ENCODE measurements at places on chromosomes 1 and 21. TPM values are rescaled to one million over a fixed set of nuclear protein-coding genes. Genes with fewer than 3 reads are reported as not detected.

Gene TSPEAR
- total RNA-seq, result 15.3 TPM

Gene ZNF670
- total RNA-seq, result 10.9 TPM

Gene OR10Z1
- not detected for total RNA-seq

Gene SELL
- 0.95 TPM for total RNA-seq

Gene BTG2
- 51.3 TPM for total RNA-seq

GRCh38 chr1:246782120-246782900 is 58.1 kb downstream of the SCCPDH start:
- H3K27ac ChIP-seq, result no peak overlapping the region
- H3K27me3 ChIP-seq, result no peaks in the 10 kb centered on the region
- H3K4me3 ChIP-seq, result no peak overlapping the region
- H3K36me3 ChIP-seq, result peaks cover 4% of the 10 kb centered on the region
- DNase-seq, result peak; percentile 44

DNA sequence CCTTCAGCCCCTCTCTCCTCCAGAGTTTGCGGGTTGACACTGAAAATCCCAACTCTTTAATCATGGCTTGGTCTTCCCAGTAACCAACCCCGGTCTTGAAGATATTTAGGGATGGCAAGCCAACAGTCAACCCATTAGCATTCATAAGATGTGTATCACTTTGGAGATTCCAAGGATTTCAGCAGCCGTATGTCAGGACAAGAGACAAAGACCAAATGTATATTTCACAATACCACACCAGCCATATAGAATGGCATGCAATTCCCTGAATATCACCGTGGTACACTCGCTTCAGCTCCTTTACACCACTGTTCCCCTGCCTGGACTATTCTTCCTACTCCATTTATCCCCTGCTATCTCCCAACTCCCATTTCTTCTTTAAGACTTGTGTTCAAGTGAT is 109.2 kb downstream of the CSMD2 start:
- H3K4me3 ChIP-seq, result no peak overlapping the region
- H3K27me3 ChIP-seq, result peaks cover 5% of the 10 kb centered on the region
- DNase-seq, result no peak
- no peaks in the 10 kb centered on the region for H3K4me1 ChIP-seq
- H3K36me3 ChIP-seq, result no peaks in the 10 kb centered on the region
- no peak overlapping the region for H3K27ac ChIP-seq

- peaks cover 4% of the 10 kb centered on the region for H3K4me1 ChIP-seq
- H3K4me3 ChIP-seq, result no peak overlapping the region
- H3K36me3 ChIP-seq, result no peaks in the 10 kb centered on the region
- DNase-seq, result no peak
- H3K27ac ChIP-seq, result no peak overlapping the region
Measured at GRCh38 chr1:209808059-209808581, 2.2 kb upstream of the IRF6 start.

GRCh38 chr1:90347366-90347765 is 352.5 kb downstream of the ZNF326 start:
- no peak for DNase-seq
- no peaks in the 10 kb centered on the region for H3K27me3 ChIP-seq
- no peak overlapping the region for H3K27ac ChIP-seq
- no peak overlapping the region for H3K4me3 ChIP-seq
- H3K36me3 ChIP-seq, result no peaks in the 10 kb centered on the region
- H3K4me1 ChIP-seq, result peaks cover 4% of the 10 kb centered on the region

DNA sequence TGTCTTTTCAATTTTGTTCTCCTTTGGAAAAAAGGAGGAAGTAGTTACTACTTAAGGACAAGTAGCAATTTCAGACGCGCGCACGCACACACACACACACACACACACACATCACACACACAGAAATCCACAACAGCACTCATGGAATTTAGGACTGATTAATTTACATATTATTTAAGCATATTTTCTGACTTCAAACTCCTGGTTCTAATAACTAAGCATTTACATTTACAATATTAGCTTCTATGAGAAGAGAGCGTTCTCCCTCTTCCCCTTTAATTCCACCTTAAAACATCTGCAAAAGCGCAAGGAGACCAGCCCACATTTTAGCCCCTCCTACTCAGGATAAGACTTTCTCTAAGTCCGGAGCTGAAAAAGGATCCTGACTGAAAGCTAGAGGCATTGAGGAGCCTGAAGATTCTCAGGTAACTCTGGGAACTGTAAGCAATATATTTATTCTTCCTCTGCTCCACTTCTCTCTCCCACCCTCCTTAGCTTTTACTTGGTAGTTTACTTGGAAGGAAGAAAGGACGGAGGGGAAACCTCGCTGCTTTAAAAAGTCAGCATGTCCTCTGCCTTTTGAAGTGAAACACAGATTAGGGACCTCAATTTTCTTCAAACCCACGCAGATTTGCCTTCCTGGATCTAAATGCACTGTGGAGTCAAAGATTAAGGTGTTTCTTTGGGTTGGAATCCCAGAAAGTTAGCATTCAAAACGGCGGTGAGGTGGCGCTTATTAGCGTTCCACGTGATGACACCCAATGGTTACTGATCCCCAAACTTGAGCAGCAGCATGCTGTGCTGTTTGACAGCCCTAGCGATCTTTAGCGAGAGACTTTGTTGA is at the start of gene PLA2G4A:
TSS of gene PLA2G4A (plus strand) at position 339 of the 844 bp plus-strand sequence. CDS start 25,406 bp downstream, outside the sequence.
- DNase-seq, result peak; percentile 60
- H3K4me3 ChIP-seq, result peak within 1 kb of the TSS; percentile 83
- no peaks in the 10 kb centered on the region for H3K4me1 ChIP-seq
- peaks cover 6% of the 10 kb centered on the region for H3K27me3 ChIP-seq
- no peaks in the 10 kb centered on the region for H3K36me3 ChIP-seq

GRCh38 chr1:37628026-37628556 is 6.6 kb downstream of the RSPO1 start:
- H3K36me3 ChIP-seq, result no peaks in the 10 kb centered on the region
- peaks cover 100% of the 10 kb centered on the region for H3K27me3 ChIP-seq
- no peak overlapping the region for H3K27ac ChIP-seq

DNA sequence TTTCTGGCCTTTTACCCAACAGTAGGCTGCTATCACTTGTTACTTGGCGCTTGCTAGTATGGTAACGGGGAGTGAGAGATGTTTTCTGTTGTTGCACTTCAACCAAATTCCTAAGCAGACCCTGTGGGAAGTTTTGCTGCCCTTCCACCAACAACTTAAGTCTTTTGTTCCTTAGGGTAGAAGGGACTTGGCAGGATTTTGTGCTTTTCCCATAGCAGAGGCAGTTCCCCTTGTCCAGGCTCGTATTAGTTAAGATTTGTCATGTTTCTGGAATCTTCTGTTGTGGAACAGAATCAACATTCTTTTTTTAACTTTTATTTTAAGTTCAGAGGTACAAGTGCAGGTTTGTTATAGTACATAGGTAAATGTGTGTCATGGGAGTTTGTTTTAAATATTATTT is 73.2 kb upstream of the SGIP1 start:
- no peak overlapping the region for H3K4me3 ChIP-seq
- no peak overlapping the region for H3K27ac ChIP-seq
- H3K4me1 ChIP-seq, result no peaks in the 10 kb centered on the region
- DNase-seq, result no peak
- no peaks in the 10 kb centered on the region for H3K27me3 ChIP-seq

DNA sequence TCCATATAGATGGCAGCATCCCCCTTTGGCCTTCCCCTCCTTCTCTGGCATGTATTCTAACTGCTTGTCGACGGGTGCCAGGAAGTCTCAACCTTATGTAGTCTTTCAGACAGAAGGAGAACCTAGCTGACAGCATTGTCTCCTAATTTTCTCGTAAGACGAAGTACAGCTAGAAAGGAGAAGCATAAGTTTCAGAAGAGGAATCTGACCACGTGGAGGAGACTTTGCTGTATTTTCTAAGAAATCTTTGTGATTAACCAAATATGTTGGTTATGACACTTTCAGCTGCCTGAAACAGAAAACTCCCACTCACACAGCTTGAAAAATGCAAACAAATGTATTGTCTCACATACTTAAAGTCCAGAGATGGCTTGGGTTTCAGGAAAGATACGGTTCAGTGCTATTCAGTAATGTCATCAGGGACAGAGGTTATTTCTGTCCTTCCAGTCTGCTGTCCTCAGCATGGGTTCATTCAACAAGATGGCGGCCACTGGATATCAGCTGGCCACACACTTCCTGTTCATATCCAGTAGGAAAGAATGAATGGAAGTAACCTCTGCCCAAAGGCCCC is 109.5 kb upstream of the ZNF648 start:
- DNase-seq, result no peak
- no peak overlapping the region for H3K27ac ChIP-seq
- H3K27me3 ChIP-seq, result no peaks in the 10 kb centered on the region
- H3K4me3 ChIP-seq, result no peak overlapping the region

GRCh38 chr1:212514056-212514614 is 81.4 kb downstream of the NENF start:
- no peak overlapping the region for H3K4me3 ChIP-seq
- peak; percentile 79 for DNase-seq
